Mucosa of descending colon (tissue), 3 donors: ENCODE measurements at places on chromosomes 12 and 14.

- no peak for DNase-seq
Measured at GRCh38 chr12:67531501-67531900, 117.0 kb upstream of the DYRK2 start.

- no peak for DNase-seq
Measured at GRCh38 chr14:100159865-100160533, 554 bp upstream of the DEGS2 start.

GRCh38 chr12:124558313-124558712 lies 9.1 kb downstream of the NCOR2 start:
- no peak for DNase-seq

- no peak for DNase-seq
Measured at GRCh38 chr14:56892959-56893358, 82.7 kb upstream of the OTX2 start.

DNA sequence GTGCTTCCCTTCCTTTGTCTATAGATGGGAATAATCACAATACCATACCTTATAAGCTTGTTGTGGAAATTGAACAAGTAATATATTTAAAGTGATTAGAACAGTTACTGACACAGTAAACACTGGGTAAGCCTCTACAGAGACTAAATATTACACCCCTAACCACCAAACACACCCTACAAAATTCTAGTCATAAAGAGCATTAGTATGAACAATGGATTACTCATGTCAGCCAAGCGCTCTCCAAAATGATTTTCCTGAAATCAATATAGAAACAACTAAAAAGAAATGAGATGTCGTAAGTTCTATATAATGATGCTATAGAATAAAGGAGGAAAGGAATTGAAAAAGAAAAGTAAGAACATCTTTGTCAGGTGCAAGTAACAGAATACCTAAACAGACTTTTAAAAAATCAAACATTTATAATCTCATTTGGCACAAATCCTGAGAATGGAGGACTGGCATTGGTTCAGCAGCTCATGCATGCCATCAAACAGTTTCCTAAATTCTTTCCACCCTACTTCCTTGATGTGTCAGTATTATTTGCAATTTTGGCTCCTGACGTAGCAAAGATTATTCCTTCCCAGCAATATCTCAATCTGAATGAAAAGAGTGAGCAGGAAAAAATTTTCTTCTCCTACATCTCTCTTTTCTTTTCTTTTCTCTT lies 118.0 kb downstream of the SINHCAF start:
- DNase-seq: no peak

GRCh38 chr14:38469156-38469555 lies 213.3 kb upstream of the CLEC14A start:
- DNase-seq: no peak

DNA sequence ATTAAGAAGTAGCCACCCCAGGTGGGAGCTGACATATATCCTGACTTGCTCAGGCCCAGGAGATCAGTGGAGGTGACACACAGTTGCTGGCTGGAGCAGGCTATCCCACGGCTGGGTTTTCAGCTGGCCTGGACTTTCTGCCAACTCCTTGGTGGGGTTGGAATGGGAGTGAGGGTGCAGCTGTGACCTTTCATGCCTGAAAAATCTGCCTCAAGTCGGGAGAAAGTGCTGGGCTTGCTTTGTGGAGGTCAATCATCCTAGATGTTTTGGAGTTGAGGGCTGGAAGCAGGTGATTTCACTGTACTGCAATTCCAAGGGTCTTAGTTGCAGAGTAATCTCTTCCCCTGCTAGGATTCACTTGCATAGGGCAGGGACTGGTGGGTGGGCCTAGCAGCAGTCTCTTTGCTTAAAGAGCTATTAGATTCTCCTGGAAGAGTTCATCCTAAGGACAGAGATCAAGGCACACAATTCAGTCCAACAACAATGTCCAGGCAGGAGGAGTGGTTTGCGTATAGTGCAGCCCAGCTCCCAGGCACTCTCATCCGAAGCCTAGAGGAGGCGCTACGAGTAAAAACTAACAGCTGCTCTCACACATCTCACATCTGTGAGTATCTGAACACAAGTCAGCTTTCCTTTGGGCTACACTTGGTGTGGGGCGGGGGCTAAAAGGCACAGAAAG lies 98.1 kb downstream of the GAS2L3 start:
- no peak for DNase-seq

GRCh38 chr14:89303456-89304435 lies 113.3 kb downstream of the FOXN3 start:
- peak; percentile 51 for DNase-seq

- DNase-seq: no peak
Measured at GRCh38 chr12:26205941-26206340, 10.6 kb downstream of the SSPN start.

- no peak for DNase-seq
Measured at GRCh38 chr12:101002696-101003419, 207.2 kb downstream of the SLC5A8 start.

DNA sequence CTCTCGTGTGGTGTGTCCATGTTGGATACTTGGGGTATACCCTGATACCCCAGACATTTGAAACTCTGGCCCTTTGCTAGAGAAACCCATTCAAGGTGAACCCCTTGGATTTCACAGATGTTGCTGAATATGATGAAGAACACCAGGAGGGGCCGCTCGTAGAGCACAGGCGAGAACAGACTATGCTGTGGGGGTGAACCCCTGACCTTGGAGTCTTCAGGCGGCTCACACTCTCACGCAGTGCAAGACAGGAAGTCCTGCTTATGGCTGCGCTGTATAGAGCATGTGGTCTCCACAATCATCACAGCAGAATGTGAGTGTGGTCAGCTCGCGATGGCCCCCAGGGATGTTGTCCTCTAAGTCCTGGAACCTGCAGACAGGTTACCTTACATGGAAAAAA lies 60.4 kb downstream of the SLC15A4 start:
- DNase-seq: no peak

GRCh38 chr14:34701808-34702207 lies 12.6 kb downstream of the CFL2 start:
- no peak for DNase-seq

GRCh38 chr12:19712041-19712440 lies 272.7 kb downstream of the AEBP2 start:
- DNase-seq: no peak

GRCh38 chr12:78060186-78060585 lies 229.5 kb downstream of the NAV3 start:
- DNase-seq: no peak

DNA sequence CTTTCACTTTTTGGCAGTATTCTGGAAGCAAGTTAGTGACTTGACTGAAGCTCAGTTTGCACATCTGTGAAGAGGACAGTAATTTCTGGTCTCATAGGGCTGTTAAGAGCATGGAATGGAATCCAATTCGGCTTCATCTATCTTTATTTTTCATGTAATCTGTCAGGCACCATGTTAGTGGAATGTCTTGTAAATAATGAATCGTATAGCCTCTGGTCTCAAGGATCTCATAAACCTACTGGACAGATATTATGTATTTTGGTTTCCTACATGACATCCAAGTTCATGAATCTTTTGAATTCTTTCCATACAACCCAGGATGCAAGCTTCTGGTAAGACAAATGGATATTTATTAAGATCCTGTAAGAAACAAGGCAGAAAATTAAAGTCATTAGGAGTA lies 24.0 kb downstream of the TMTC2 start:
- DNase-seq: no peak

DNA sequence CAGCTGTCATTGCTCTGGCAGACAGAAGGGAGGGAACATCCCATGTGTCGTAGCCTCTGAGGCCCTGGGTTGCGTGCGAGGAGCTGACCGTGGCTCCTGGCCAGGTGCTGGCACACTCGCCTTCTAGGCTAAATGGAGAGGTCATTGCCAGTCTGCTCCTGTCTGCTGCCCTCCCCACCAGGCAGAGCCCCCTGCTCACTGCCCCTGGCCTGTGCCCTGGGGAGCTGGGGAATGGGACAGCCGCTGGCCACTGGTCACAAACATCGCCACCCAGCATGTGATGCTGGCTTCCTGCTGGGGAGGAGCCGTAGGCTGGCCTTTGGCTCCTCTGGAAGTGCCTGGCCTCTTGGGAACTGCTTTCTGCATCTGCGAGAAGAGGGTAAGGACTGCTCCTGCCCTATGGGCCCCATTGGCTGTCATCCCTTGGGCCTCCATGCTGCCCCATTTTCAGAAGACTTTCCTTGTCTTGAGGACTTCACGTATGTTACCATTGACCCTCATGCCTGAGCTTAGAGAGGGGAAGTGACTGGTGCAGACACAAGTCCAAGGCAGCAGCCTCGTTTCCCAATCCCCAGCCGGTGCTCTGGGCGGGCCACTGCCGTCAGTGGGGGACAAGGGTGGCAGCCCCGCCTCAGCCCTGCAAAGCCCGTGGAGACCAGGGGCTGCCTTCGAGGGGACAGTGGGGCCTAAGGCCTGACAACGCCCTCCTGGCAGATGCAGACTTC lies 2.0 kb upstream of the TNFAIP2 start:
- peak; percentile 76 for DNase-seq

- DNase-seq: no peak
Measured at GRCh38 chr14:95043732-95044462, 113.4 kb downstream of the DICER1 start.

GRCh38 chr14:101481557-101481956 lies 79.7 kb upstream of the DIO3 start:
- DNase-seq: no peak

GRCh38 chr12:8482571-8483061 lies 26.9 kb downstream of the CLEC6A start:
- no peak for DNase-seq

GRCh38 chr14:22955702-22956569 lies 954 bp downstream of the HAUS4 start:
- DNase-seq: peak; percentile 27

DNA sequence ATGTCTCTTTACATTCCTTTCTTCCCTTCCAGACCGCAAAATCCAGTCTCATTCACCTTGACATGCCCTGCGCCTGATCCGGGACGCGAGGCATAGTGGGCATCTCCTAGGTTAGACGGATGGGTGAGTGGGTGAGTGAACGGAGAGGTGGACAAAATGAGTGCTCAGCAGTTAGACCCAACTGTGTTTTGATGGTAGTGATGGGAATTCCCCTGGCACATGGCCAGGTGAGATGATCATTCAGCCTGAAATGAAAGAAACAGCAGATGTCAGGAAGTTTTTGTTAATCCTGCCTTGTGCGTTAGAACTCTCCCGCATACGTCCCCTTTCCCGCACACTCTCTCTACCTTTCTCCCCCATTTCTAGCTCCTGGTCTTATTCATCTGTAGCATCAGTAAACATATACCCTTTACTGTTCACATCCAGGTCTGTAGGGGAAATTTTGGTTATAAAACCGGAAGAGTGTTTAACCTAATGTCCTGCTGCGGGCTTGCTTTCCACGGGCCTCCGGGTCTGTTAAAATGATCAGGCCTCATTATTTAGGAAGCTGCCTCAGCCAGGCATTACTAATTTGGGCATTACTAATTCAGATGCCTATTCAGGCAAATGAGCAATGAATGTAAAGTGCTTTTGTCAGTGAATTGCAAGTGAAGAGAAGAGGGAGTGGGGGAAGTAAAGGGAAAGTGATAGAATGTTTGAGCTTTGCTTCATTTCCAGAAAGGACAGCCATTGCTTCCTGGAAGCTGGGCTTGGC lies 172.8 kb downstream of the ETV6 start:
- peak; percentile 63 for DNase-seq
